ENCODE measurements at places on chromosomes 6 and 20. TPM values are rescaled to one million over a fixed set of nuclear protein-coding genes. Genes with fewer than 3 reads are reported as not detected.
A peak's percentile ranks its signal among the peaks of the same experiment; 100 is the strongest.

GRCh38 chr20:35017099-35017835 lies 61.6 kb downstream of the MYH7B start:
- H3K4me3 ChIP-seq: no peak overlapping the region
- H3K27me3 ChIP-seq: no peaks in the 10 kb centered on the region
- peaks cover 43% of the 10 kb centered on the region for H3K36me3 ChIP-seq
- no peaks in the 10 kb centered on the region for H3K4me1 ChIP-seq
- H3K27ac ChIP-seq: no peak overlapping the region

GRCh38 chr20:62887152-62887859 lies 25.7 kb upstream of the TCFL5 start:
- peak overlapping the region; percentile 21 for H3K27ac ChIP-seq
- no peaks in the 10 kb centered on the region for H3K27me3 ChIP-seq
- peak; percentile 84 for DNase-seq
- peaks cover 40% of the 10 kb centered on the region for H3K36me3 ChIP-seq

The MAK gene
- total RNA-seq: not detected

The JPH2 gene
- total RNA-seq: 12.3 TPM

GRCh38 chr6:5563086-5563485 lies 301.8 kb downstream of the FARS2 start:
- H3K4me1 ChIP-seq: no peaks in the 10 kb centered on the region
- H3K4me3 ChIP-seq: no peak overlapping the region
- no peak overlapping the region for H3K27ac ChIP-seq
- no peaks in the 10 kb centered on the region for H3K27me3 ChIP-seq
- H3K36me3 ChIP-seq: no peaks in the 10 kb centered on the region
- no peak for DNase-seq

DNA sequence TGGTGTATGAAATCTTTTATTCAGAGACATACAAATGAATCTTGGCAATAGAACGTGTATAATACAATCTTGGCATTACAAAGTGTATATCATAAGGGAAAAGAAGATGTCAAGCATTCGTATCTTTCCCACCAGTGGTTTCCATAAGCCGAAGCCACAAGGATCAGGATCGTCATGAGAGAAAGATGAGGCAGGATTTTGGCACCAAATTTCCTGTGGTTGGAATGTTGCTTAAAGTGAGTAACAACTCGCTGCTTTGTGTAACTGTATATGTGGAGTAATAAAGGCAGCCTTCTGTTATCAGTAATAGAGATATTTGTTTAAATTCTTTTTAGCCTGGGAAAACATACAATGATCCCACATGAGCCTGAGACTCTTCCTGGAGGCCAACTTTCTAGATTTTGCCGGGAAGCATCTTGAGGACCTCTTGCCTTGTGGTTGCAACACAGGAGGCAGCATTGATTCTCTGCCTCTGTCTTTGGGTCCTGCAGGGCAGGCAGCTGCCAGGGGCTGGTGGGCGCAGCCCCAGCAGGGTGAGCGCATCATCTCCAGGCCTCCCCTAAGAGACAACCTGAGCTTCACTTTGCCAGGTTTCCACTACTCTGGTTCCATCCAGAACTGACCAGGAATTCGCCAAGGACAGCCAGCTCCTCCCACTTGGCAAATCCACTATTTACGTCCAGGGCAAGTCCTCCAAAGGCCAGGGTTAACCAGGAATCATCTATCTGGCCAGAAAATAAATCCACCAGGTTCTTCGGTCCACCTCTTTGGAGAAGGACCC lies 230.9 kb upstream of the SULF2 start:
- H3K4me3 ChIP-seq: no peak overlapping the region
- H3K27ac ChIP-seq: no peak overlapping the region
- H3K4me1 ChIP-seq: no peaks in the 10 kb centered on the region
- no peaks in the 10 kb centered on the region for H3K36me3 ChIP-seq
- H3K27me3 ChIP-seq: peaks cover 3% of the 10 kb centered on the region

All from transverse colon (tissue), 4 donors.